Stimulated activated CD8-positive, alpha-beta memory T cell treated with anti-CD3 and anti-CD28 coated beads, Interleukin-7, amount 100 ng/mL, for 24 hours (primary cell): ENCODE measurements at places on chromosomes 2 and 18.
A peak's percentile ranks its signal among the peaks of the same experiment; 100 is the strongest.

DNA sequence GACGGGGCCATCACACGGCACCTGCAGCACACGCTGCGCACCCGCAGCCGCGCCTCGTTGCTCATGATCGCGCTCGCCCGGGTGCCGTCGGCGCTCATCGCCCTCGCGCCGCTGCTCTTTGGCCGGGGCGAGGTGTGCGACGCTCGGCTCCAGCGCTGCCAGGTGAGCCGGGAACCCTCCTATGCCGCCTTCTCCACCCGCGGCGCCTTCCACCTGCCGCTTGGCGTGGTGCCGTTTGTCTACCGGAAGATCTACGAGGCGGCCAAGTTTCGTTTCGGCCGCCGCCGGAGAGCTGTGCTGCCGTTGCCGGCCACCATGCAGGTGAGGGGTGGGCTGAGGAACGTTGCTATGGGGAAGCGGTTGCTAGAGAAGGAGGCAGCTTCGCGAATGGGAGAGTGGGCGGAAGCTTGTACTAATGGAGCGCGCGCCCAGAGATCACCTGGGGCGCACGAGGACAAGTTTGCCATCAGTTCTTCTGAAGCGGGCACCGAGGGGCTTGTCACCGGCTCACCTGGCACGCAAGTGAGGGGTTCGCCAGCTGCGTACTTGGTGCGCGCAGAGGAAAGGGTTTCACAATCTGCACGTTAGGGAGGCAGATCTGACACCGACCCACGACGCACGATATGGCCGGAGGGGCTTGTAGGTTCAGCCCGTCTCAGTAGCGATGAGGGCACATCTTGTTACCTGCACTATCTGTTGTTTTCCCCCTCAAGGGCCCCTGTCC is 45.6 kb downstream of the DDX18 start:
- no peak for DNase-seq

DNA sequence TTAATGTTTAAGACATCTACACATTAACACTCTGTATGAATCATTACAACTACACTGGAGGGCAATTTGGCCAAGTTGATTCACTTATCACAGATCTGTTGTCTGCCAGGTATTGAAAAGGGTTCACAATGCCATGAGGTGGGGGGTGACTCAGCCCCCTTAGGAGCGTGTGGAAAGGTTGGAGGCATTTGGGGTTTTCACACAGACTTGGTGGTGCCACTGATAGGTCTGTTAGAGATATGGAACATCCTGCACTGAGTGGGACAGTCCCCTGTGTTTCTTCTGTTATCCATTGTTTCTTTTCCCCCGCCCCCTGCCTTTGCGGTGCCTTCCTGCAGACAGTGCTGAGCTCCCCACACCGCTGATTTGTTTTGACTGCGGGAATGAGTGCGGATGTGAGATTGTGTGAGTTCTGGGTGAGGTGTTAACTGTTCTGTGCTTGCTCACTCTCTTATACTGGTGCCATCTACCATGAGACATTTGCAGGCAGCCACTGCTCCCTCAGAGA is 9.3 kb upstream of the TSN start:
- DNase-seq: no peak

GRCh38 chr18:392928-393573 is 107.5 kb downstream of the COLEC12 start:
- DNase-seq: no peak

DNA sequence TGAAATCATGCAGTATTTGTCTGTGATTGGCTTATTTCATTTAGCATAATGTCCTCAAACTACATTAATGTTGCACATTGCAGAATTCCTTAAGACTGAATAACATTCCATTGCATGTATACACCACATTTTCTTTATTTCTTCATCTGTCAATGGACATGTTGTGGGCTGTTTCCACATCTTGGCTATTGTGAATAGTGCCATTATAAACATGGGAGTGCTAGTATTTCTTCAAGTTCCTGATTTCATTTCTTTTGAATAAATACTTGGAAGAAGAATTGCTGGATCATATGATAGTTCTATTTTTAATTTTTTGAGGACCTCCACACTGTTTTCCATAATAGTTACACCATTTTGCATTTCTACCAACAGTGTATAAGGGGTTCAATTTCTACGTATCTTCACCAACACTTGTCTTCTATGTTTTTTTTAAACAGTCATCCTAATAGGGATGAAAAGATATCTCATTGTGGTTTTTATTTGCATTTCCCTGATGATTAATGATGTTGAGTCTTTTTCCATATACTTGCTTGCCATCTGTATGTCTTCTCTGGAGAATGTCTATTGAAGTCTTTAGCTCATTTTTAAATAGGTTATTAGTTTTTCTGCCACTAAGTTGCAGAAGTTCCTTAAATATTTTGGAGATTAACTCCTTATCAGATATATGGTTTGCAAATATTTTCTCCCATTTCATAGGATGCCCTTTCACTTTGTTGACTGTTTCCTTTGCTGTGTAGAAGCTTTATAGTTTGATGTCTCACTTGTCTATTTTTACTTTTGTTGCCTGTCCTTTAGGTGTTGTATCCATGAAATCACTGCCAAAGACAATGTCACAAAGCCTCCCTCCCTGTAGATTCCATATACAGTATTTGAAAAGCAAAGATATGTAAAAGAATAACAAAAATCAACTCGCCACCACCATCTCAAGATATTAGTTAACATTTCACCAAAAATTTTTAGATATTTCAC is 14.6 kb downstream of the FBXO11 start:
- no peak for DNase-seq

DNA sequence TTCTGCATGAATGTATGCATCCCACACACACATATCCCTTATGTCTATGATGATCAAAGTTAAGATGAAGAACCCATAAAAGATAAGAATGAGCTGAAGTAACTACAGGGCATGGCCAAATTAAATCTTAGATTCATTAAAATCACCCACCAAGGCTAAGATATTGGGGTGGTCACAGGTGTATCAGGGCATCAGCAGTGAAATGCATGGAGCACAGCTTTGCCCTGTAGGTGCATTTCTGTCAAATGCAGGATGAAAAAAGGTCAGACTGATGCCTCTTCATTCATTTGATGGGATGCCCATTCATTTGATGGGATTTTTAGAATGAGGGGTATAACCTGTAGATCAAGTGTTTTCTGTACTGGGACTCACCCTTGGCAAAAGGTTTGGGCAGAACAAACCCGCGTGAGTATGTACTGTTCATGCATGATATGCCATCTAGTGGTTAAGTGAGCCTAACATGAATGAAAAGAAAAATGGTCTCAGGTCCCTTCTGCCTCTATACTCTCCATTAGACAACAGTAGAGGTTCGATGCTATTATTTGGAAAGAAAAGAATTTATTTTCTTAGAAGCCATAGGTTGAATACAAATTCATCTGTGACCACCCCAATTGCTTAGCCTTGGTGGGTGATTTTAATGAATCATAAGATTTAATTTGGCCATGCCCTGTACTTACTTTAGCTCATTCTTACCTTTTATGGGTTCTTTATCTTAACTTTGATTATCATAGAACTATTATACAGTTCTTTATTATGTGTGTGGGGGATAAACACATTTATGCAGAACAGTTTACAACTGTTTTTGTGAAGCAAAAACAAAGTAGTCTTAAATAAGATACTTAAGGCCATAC is 43.2 kb upstream of the NOSTRIN start:
- DNase-seq: no peak

DNA sequence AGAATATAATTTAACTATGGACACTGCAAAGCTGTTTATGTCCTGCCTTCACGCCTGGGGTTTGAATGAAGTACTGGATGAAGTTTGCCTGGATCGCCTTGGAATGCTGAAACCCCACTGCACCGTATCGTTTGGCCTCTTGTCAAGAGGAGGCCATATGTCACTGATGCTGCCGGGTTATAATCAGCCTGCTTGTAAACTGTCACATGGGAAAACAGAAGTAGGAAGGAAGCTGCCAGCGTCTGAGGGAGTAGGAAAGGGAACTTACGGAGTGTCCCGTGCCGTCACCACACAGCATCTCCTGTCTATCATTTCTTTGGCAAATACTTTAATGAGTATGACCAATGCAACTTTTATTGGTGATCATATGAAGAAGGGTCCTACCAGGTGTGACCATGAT is 105.8 kb downstream of the WDR7 start:
- DNase-seq: no peak

- DNase-seq: no peak
These were observed 114.2 kb downstream of the FHOD3 start for GRCh38 chr18:36411745-36412168.

- DNase-seq: no peak
These were observed 666.0 kb downstream of the DSC3 start for GRCh38 chr18:30376515-30376914.

DNA sequence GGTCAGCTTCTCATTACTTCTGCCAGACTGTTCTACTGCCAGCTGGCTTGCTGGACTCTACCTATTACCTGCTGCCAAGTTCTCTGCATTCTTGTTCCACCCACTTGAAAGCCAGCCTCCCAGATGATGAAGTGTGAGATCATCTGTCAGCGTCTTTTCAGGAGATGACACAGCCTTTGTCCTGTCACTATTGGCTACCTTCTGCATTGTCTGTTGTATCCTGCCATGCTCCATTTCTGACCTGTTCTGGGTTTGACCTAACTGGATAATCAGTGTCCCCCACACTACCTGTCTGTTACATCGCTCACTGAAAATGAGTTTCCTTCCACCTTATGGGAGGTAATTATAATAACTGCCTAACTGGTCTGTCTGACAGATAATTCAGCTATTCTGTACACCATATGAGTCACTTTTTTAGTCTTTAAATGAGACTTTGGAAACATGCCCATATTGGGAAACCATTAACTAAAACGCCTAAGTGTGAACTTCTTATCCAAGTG is 520.6 kb downstream of the METTL4 start:
- no peak for DNase-seq

DNA sequence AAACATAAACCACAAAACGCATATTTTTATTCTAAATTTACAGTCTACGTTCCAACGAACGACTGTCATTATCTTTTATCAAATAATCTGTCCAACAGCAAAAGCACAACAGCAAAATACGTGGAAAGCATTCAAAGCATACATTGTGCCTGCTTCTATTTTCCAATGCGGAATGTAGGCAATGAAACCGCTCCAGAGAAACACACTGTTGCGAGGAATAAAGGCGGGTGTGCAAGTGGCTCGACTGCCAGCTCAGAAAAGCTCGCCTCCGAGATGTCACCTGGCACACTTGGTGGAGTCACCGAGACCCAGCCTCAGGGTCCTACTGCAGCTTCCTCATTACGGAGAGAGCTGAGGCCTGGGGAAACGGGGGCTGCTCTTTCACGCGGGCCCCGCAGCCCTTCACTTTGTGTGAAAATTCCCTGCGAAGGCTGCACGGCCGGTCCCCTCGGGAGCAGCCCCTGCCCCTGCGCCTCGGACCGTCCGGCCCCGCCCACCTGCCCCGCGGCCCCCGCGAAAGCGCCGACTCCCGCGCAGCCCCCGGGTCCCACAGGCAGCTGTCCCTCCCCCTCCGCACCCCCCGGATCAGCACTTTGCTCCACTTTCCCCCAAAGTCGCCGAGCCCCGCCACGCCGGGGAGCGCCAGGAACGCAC is 752 bp downstream of the MGAT4A start:
- DNase-seq: peak; percentile 15

- DNase-seq: no peak
These were observed 135.6 kb upstream of the CCDC195 start for GRCh38 chr2:224851811-224852210.

DNA sequence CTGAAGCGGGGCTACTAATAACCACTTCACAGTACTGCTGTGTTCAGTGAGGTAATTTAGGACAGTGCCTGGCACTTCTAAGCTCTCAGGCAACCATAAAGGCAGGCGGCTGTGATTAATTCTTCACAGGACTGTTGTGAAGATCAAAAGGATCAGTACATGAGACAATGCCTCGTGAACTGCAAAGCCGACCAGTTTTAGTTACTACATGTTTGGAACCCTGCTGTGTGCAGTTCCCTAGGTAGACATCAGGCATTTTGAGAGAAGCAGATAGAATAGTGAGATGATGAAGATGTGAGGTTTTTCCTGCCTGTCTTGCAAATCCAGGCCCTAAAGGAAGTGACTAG is 19.1 kb downstream of the EFHD1 start:
- DNase-seq: no peak

DNA sequence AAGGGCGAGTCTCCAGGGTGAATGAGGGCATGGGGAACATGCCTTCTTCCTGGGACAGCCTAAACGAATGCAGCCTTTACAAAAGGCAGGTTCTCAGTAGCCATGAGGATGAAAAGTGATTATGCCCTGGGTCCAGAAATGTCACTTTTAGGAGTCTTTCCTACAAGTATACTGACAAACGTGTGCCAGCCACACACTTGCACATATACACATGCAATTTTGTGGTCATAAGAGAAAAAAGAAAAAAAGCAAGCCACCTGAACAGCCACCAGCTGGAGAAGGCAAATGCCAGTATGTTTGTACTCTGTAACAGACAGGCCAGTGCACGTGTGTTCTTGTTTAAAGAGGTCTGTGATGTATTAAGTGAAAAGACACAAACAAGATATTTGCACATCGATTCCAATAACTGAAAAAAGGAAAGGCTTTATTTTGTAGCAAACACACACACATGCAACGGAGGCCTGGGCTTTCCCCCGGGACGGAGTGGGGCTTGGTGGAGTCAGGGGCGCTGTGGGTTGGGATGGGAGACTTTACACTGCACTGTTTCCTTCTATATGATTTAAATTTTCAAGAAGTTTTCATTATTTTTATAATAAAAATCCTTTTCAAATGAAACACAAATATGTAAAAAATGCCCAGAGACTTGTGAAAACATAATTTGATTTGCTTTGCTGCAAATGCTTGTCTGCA is 108.4 kb downstream of the FAM210A start:
- DNase-seq: no peak

GRCh38 chr18:9495465-9495864 is 20.2 kb downstream of the RALBP1 start:
- no peak for DNase-seq

DNA sequence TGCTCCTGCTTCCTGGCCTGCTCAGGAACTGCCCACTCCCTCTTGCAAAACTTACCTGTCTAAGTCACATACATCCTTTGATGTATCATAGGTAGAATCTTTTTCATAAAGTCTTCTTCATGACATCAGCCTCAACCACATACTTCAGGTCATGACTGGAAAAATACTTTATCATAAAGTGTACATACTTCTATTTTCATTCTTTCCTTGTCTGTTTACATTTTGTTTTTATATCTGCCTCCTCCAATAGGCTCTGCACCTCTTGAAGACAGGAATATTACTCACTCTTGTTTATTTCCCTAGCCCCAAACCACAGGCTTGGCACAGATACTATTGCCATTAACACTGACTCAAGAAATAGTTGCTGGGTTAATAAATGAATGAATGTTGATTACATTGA is 43.6 kb upstream of the ZNF804A start:
- no peak for DNase-seq

GRCh38 chr2:237404413-237404812 is 9.6 kb downstream of the COL6A3 start:
- no peak for DNase-seq

DNA sequence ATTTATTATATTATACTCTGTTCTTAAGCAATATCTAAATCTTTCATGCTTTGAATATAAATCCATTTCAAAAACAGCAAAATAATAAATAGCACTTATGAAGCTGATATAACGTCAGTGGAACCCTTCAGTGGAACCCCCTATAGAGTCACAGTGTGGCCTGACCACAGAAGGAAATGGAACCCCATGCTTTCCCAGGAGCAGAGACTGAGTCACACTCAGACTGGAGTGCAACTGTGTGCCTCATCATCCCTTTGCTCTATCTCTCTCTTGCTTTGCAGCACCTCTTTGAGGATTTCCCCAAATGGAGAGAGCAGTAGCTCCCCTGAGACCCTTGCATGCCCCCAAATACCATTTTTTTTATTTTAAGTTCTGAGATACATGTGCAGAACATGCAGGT is 13.1 kb downstream of the NXPH2 start:
- DNase-seq: no peak

- no peak for DNase-seq
These were observed 62.1 kb downstream of the CTAGE1 start for GRCh38 chr18:22355598-22355997.
